GM12891 (cell line): ENCODE measurements at places on chromosomes 3 and 15.

DNA sequence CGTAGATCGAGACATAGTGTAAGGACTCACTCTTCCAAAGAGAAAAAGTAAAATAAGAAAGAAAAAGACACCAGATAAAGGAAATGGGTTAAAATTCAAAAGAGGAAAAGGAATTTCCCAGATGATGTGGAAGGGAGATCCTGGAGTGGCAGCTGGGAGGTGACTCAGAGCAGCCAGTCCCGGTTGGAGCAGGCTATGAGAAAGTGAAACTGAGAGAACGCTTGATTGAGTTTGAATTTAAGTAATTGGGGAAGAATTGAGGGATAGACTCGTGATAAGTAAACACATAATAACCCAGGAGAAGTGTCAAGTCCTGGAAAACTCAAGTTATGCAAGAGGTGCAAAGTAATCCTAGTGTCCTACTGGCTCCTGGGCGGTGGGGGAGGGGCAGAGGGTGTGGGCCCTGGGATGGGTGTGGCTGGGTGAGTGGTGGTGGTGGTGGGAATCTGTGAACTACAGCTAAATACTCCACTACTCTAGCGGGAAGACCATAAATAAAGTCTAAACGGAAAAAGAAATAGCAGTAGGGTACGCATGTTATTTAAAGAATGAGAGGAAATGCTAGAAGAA, 1.2 kb downstream of the PRR20G start:
- no peak for DNase-seq

DNA sequence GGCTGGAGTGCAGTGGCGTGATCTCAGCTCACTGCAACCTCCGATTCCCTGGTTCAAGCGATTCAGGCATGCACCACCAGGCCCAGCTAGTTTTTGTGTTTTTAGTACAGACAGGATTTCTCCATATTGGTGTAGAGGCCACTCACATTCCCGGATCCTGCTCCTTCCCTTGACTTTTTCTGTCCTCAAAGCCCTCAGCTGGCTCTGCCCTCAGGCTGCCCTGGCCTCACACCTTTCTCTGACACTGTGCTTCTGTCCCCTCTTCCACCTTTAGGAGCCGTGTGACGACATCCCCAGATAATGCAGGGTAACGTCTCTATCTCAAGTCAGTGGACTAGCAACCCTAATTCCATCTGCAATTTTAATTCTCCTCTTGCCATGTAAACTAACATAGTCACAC, 8.6 kb upstream of the CYFIP1 start:
- no peak for DNase-seq

GRCh38 chr3:189953551-189953950, 167.1 kb downstream of the P3H2 start:
- DNase-seq: no peak

DNA sequence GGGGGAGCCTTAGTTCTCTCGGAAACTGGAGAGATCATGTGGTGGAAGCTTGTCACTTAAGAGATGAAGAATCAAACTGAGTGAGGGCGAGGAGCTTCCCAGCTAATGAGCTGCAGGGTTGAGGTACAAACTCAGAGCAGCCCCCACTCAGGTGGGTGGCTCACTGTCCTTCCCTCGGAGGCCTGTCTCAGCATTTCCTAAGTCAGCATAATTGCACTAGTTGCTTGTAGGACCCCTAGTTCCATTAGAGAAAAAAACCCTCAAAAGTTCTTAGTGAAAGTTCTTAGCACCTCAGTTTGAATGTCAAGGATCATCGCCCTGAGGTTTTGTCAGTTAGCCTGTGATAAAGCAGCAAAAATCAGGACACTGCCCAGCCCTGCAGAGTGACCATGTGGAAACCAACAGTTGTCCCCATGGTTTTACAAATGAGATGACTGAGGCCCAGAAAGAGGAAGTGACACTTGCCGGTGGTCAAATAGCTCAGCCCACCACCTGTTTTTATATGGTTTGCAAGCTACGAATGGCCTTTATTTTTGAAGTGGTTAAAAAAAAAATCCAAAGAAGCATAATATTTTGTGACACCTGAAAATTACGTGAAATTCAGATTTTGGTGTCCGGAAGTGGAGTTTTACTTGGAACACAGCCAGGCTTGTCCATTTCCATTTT, 11.9 kb downstream of the SMAD6 start:
- no peak for DNase-seq

- no peak for DNase-seq
Measured at GRCh38 chr15:88813960-88814359, 10.7 kb downstream of the ACAN start.

GRCh38 chr3:32136703-32137102, 30.3 kb downstream of the GPD1L start:
- DNase-seq: no peak

- DNase-seq: no peak
Measured at GRCh38 chr3:188510366-188510765, 356.4 kb downstream of the LPP start.

GRCh38 chr3:112053229-112053628, 18.7 kb downstream of the TMPRSS7 start:
- DNase-seq: no peak

DNA sequence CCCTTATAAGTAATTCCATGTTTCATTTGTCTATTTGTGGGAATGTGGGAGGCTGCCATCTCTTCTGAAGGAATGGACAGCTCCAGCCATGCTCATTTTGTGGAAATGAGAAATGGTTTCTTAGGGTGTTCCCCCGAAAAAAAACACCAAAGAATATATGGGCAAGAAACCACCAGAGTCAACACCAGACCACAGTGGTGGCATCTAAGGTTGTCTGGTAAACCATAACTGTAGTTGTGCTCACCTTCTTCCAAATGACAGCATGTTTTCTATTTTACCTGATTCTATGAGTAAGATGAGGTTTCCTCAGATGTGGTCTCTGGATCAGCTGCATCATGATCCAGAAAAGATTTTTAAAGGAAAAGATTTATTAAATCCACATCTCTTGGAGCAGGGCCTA, 217.0 kb upstream of the C2CD4B start:
- no peak for DNase-seq

DNA sequence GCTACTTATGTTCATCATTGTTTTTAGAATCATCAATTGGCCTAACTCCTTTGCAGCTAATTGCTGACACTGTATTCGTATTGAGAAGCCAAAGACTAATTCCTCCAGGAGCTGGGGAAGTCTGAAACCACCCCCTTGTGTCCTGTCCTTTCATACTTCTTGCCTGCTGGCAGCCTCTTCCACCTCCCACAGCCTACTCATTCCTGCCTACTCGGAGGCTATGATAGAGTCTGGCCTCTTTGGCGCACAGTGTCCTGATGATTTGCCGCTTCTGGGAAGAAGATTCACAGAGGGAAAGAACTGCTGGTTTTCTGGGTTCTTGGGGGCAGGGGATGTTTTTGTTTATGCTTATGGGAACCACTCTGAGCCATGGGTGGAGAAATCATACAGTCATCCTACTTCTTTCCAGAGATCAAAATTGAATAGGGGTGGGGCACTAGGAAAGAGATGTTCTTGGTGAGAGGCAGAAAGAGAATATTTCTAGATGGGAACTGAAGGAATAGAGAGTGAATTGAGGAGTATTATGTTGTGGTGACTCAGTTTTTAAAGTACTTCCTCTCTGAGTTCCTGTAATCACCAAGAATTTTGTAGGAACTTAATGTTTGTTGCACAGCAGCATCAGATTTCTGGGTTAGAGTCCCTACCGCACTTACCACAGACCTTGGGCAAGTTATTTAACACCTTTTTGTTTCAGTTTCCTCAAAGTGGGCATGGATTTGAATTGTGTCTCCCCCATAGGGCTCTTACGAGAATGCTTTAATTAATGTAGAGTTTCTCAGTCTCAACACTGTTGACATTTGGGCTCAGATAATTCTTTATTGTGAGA, 22.1 kb upstream of the SCAANT1 start:
- no peak for DNase-seq

DNA sequence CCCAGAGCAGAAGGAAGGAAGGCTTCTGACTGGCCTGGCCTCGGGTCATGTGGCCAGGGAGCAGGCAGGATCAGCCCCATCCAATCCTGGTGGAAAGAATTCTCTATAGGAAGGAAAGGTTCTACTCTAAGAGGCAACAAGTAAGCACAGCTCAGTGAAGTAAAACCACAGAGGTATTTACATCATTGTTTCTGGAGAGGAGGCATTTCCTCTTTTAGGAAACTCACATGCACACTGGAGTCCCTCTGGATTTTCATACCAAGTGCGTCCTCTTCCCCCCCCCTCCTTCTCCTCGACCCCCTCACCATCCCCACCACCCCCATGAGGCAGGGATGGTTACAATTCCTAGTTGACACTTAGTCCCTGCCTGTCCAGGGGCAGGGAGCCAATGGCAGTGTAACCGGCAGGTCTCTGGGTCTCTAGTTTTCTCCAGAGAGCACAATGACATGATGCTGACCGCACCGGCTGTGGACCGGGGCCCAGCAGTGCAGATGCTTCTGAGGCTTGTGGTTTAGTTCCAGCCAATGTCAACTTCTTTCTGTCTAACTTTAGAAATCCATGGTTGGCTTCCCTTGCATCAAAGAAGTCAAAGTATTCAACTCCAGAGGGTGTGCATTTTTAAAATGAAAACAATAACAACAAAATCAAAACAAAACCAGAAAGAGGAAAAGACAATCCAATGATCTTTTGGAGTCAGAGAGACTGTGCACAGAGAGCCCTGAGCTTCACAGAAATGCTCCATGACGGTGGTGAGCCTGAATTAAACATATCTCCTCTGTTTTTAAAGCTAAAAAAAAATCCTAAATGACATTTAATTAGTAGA, 230.3 kb upstream of the TLE3 start:
- DNase-seq: no peak

- DNase-seq: no peak
Measured at GRCh38 chr3:181279239-181279565, 289.7 kb upstream of the DNAJC19 start.

GRCh38 chr15:69311319-69311721, 12.6 kb downstream of the PAQR5 start:
- no peak for DNase-seq

DNA sequence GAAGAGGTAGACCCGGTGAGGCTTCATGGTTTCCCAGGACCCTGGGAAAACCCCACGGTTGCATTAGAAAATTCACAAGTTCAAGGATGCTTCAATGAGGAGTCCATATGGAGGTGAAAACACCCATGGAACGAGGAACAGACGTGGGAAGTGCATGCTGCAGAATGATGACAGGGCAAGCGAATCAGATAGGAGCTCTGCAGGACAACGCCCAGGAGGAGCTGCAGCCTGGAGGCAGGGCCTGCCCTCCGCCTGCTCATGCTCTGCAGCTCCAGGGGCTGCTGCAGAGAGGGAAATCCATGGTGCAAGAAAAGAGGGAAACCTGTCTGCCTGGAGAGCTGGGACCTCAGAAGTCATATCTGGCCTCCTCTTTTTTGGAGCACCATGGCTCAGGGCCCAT, 61.5 kb downstream of the NUP210 start:
- no peak for DNase-seq

GRCh38 chr3:13477943-13478342, 2.2 kb upstream of the HDAC11 start:
- no peak for DNase-seq

GRCh38 chr3:84891851-84892250, 66.9 kb upstream of the CADM2 start:
- DNase-seq: no peak

- DNase-seq: no peak
Measured at GRCh38 chr15:85710340-85710842, 84.3 kb downstream of the KLHL25 start.

DNA sequence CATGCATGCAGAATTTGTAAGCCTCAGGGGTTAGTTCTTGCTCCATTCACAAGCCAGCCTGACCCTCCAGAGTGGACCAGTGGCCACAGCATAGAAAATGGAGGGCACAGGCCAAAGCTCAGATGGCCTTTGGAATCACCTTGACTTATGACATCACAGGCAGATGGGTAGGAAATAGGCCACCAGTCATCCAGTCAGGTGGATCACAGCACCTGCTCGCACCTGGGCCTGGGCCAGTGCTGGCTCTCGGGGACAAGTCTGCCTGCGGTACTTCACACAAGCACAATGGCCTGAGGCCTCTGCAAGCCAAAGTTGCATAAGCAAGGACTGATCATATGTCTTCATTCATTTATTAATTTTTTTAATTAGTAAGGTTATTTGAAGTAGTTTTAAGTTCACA, 39.3 kb downstream of the PPCDC start:
- DNase-seq: no peak

DNA sequence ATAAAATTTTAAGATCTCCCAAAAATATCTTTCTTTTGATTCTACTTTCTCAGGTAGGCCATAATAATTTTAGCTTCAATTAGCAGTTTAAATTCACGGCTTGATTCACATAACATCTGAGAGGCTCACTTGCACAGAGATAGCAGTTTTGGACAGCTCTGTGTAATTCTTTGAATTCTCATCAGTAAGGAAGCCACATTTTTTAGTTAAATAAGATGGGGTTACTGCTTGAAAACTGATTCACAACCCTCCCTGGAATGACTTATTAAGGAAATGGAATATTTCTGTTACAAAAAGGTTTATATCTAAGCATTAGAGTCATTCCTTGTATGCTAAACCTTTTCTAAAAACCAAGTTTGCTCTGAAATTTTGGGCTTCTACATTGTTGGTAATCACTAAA, 212.7 kb downstream of the ALCAM start:
- no peak for DNase-seq

DNA sequence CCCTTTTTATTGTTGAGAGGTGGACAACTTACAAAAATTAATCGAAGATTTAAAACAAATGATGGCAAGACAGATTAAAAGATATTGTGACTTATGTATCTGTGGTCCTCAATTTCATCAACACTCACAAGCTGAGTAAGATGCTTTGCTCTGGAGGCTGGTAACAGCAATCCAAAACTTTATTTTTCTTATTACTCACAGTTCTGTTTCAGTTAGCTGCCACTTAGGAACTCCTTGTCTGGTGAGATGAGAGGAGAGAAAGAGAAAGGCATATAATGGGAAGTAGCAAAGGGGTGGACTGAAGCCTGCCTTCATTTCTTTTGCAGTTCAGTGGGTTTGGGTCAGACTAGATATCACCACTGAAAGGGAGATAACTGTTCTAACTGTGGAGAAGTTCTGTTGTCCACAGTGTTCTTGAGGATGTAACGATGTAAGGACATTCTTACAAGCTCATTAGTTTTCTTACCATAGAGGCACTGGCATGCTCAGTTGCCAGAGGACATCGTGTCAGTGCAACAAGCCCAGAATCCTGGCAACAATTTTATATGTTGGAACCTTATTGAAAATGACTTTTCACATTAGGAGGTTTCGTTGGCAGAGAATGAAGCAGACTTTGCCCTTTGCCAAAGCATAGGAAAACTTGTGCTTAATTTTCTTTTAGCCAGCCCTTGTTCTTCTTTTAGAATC, 93.6 kb downstream of the PLCL2 start:
- DNase-seq: no peak

- DNase-seq: no peak
Measured at GRCh38 chr3:170534227-170534626, 51.6 kb downstream of the SLC7A14 start.

DNA sequence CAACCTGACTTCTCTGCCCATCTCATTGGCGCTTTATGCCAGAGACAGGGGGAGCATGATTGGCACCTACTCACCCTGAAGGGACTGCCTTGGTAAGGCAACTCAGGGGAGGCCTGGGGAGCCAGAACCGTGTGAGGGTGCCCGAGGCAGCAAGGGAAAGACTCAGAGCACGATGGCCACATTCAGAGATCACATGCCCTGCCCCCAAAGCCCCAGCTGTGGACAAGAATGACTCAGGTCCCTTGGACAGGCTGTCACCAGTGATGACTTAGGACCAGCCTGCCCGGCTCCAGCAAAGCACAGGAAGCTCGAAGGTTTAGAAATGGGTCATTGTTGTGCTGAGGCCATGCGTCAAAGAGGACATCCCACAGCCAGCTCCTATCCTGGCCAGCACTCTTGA, 49.1 kb upstream of the LIMD1 start:
- DNase-seq: no peak

GRCh38 chr15:67865331-67865730, 25.5 kb upstream of the RNU6-1 start:
- no peak for DNase-seq
